ENCODE measurements at places on chromosomes 4 and X.

GRCh38 chr4:94515365-94515764 is 63.6 kb downstream of the PDLIM5 start:
- no peak for DNase-seq

GRCh38 chr4:6420036-6420435 is 52.4 kb downstream of the PPP2R2C start:
- no peak for DNase-seq

GRCh38 chr4:5755161-5755560 is 44.2 kb downstream of the EVC start:
- DNase-seq, result no peak

DNA sequence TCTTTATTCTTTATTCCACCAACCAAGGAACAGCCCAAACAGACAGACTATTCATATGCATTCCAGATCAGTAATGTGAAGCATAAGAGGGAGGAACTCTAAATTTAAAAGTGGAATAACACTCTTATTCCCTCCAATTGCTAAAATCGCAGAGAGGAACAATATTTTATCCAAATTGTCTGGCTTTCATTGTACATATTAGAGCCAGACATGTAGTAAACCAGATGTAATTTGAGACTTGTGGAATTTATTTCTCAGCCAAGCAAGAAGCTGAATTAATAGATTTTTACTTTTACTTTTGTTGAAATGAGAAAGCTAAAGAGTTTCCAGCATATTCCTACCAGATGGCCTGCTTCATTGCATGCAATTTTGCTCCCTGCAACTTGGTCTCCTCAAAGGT is 674.6 kb upstream of the SLIT2 start:
- no peak for DNase-seq

DNA sequence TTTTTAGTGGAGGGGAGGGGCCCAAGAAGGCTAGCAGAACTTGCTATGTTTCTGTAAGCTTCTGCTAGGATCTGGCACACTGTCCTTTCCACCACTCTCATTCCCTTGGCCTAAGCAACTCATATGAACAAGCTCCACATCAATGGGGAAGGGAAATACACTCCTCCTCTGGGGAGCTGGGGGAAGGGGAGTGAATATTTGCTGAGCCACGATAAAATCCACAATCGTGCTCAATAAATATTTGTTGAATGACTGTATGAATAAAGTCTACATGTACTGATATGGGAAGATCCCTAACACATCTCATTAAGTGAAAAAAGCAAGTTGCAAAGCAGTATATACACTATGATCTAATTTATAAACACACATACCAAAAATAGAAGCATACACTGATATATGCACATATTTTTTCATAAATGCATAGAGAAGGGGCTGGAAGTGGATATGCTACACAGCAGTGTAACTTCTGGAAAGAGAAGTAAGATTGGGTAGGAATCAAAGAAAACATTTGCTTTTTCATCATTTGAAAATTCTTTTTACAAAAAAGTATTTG is 95.8 kb upstream of the EFHC2 start:
- no peak for DNase-seq
